ENCODE measurements at places on chromosomes 4 and X. TPM values are rescaled to one million over a fixed set of nuclear protein-coding genes. Genes with fewer than 3 reads are reported as not detected.

- H3K27me3 ChIP-seq: no peaks in the 10 kb centered on the region
- H3K4me1 ChIP-seq: no peaks in the 10 kb centered on the region
- H3K27ac ChIP-seq: no peak overlapping the region
- H3K4me3 ChIP-seq: no peak overlapping the region
These were observed 16.9 kb upstream of the TSR2 start for GRCh38 chrX:54423161-54423888.

GPAT3 gene
- total RNA-seq: 15.4 TPM

DNA sequence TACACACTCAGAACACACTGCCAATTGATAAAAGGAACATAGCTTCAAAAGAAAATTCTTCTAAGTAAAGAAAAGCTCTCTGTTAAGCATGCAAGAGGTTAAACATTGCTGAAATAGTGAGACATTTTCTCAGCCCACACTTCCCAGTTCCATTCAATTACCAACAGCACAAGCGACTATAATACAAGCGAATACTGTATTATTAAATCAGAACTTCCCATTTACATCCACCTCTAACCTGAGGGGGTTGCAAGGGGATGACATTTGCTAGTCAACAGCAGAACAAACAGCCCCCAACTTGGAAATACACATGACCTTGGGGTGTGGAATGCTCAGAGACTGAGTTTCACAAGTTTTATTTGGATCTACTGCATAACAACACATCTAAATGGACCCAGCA, 1.1 kb downstream of the FSTL5 start:
- H3K36me3 ChIP-seq: no peaks in the 10 kb centered on the region
- DNase-seq: no peak
- no peak overlapping the region for H3K27ac ChIP-seq
- peaks cover 12% of the 10 kb centered on the region for H3K4me1 ChIP-seq
- no peaks in the 10 kb centered on the region for H3K27me3 ChIP-seq

KLF8 gene
- total RNA-seq: 5.9 TPM

RS1 gene
- total RNA-seq: not detected

- peak overlapping the region; percentile 97 for H3K27ac ChIP-seq
- no peaks in the 10 kb centered on the region for H3K36me3 ChIP-seq
- H3K4me3 ChIP-seq: peak overlapping the region; percentile 96
- no peaks in the 10 kb centered on the region for H3K27me3 ChIP-seq
- peak; percentile 63 for DNase-seq
These were observed 1.6 kb downstream of the REST start for GRCh38 chr4:56909086-56909894.

DNA sequence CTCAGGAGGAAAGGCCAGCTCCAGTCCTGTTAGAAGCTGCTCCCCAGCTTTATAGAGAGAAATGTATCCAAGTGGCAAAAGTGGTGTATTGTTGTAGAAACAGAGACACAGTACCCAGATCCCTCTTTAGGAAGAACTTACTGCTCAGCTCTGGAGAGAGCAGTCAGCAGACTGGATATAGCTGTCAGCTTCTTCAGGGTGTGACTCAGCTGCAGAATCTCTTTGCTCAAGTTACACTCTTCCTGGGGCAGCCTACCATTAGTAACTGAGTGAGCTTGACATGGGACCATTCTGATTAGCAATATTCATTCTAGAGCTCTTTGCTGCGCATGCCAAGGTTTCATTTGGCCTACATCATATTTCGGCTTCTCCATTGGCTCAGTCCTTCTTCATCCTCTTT, 40.5 kb downstream of the ATP1B4 start:
- no peaks in the 10 kb centered on the region for H3K36me3 ChIP-seq
- no peak overlapping the region for H3K27ac ChIP-seq
- peaks cover 6% of the 10 kb centered on the region for H3K27me3 ChIP-seq
- H3K4me3 ChIP-seq: no peak overlapping the region
- no peak for DNase-seq

DNA sequence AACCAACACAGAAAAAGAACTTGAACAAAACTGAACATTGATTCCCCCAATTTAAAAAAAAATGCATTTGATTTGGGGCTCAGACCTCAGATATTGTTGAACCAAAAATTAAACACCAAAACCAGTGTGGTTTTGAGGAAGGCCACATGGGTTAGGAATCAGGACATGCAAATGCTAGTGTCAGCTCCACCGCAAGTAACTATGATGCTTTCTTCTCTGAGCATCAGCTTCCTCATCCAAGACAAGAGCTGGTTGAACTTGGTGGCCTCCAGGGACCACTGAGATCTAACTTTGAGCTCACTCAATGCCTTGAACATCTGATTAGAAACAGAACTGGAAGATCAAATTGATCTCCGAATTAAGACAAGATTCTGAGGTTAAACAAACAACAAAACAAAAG, 142.9 kb upstream of the NWD2 start:
- no peaks in the 10 kb centered on the region for H3K4me1 ChIP-seq
- H3K4me3 ChIP-seq: no peak overlapping the region
- DNase-seq: no peak
- H3K27ac ChIP-seq: no peak overlapping the region

GRCh38 chr4:140952717-140953116, 180.6 kb downstream of the RNF150 start:
- H3K4me3 ChIP-seq: no peak overlapping the region
- peaks cover 5% of the 10 kb centered on the region for H3K4me1 ChIP-seq
- H3K27ac ChIP-seq: no peak overlapping the region
- H3K36me3 ChIP-seq: no peaks in the 10 kb centered on the region
- DNase-seq: no peak
- no peaks in the 10 kb centered on the region for H3K27me3 ChIP-seq

DNA sequence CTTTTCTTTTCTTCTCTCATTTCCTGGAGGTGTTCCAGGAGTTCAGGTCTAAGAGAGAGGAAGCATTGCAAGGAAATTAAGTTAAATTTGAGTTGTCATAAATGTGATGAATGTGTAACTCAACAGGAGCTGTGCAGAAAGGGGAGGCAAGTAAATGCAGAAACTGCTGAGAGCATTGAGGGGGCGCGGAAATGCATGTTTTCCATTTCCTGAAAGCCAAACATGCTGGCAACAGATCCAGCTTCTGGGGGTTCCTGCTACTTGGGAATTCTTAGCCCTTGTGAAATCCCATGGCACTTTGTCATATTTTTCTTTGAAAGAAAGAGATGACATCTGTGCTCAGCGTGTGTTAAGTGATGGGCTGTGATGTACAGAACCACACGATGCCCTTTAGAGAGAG, 33.8 kb upstream of the NAP1L5 start:
- no peak for DNase-seq
- H3K4me1 ChIP-seq: peaks cover 23% of the 10 kb centered on the region
- H3K4me3 ChIP-seq: no peak overlapping the region

DNA sequence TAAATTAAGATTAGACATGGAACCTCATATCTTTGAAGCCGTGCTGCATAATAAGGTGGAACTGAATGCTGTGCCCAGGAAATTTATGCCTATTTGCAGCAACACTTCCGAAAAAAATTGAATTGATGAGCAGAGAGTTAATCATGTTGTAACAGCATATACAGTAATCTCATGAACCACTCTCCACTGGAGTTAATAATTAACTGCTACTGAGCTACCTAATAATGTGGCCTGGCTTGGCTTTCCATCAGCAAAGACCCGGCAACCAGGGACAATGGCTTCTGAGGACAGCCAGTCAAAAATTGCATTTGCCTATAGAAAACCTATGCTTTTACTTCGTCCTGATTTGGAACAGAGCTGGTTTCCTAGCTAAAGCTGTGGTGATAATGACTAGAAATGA, 63.8 kb upstream of the GATB start:
- H3K4me3 ChIP-seq: no peak overlapping the region
- H3K4me1 ChIP-seq: no peaks in the 10 kb centered on the region
- DNase-seq: no peak
- no peaks in the 10 kb centered on the region for H3K36me3 ChIP-seq

- no peak for DNase-seq
- H3K4me3 ChIP-seq: no peak overlapping the region
- H3K27ac ChIP-seq: no peak overlapping the region
- no peaks in the 10 kb centered on the region for H3K27me3 ChIP-seq
- no peaks in the 10 kb centered on the region for H3K4me1 ChIP-seq
- no peaks in the 10 kb centered on the region for H3K36me3 ChIP-seq
These were observed 251.5 kb downstream of the GPM6A start for GRCh38 chr4:175560604-175561003.
